ENCODE measurements at places on chromosomes 3 and 15.

GRCh38 chr3:156216852-156217251 lies 96.5 kb downstream of the KCNAB1 start:
- H3K36me3 ChIP-seq = no peaks in the 10 kb centered on the region
- no peak overlapping the region for H3K27ac ChIP-seq
- no peaks in the 10 kb centered on the region for H3K27me3 ChIP-seq
- no peaks in the 10 kb centered on the region for H3K4me1 ChIP-seq
- no peak overlapping the region for H3K4me3 ChIP-seq

DNA sequence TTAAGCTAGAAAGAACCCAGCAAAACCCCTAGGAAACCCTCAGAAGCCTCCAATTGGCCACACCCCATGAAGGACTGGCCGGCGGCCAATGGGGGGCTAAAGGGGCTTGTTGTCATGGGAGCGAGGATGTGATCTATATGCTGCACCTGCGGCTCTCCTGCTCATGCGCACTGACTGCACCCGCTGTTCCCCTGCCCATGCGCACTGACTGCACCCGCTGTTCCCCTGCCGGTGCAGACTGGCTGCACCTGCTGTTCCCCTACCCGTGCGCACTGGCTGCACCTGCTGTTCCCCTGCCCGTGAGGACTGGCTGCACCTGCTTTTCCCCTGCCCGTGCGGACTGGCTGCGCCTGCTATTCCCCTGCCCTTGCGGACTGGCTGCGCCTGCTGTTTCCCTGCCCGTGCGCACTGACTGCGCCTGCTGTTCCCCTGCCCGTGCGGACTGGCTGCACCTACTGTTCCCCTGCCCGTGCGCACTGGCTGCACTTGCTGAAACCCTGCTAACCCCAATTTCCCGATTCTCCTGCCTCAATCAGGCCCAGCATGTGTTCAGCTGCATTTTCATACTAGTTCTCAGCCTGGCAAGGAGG lies 16.8 kb upstream of the MCCC1 start:
- H3K36me3 ChIP-seq = peaks cover 9% of the 10 kb centered on the region
- H3K27ac ChIP-seq = no peak overlapping the region
- peaks cover 3% of the 10 kb centered on the region for H3K27me3 ChIP-seq
- H3K4me3 ChIP-seq = peak overlapping the region; percentile 83

DNA sequence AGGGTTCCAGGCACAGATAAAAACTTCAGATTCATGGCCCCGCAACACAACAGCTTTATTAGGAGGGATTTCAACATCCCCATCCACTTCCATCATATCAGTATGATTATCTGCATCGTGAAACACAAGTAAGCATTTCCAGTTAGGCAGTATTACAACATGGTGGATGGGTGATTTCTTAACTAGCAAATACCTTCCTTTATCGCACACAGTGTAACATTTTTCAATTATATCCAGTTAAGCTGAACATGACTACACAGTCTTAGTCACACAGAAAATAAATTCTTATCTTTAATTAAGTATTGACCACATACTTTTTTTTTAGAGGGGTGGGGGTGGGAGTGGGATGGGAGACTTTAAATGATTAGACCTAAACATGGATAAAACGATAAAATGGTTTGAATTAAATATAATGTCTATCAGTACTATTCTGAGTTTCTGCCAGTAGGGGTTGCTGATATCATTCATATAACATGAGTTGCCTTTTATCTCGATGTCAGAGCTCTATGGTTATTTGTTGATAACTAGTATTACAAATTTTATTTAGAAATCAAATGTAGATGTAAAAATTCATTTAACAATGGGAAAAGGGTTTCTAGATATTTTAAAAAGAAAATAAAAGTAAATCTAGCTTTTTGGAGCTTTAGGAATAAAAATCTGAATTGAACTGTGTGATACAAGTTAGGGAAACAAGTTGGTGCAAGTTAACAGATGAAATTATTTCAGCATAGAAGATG lies 146.6 kb downstream of the TBL1XR1 start:
- no peak for DNase-seq
- H3K4me3 ChIP-seq = no peak overlapping the region
- H3K27ac ChIP-seq = no peak overlapping the region
- no peaks in the 10 kb centered on the region for H3K27me3 ChIP-seq
- H3K4me1 ChIP-seq = no peaks in the 10 kb centered on the region

- no peaks in the 10 kb centered on the region for H3K27me3 ChIP-seq
- no peaks in the 10 kb centered on the region for H3K4me1 ChIP-seq
- no peak for DNase-seq
- H3K36me3 ChIP-seq = peaks cover 6% of the 10 kb centered on the region
- H3K27ac ChIP-seq = no peak overlapping the region
These were observed 11.1 kb upstream of the PSTPIP1 start for GRCh38 chr15:76983590-76984375.

DNA sequence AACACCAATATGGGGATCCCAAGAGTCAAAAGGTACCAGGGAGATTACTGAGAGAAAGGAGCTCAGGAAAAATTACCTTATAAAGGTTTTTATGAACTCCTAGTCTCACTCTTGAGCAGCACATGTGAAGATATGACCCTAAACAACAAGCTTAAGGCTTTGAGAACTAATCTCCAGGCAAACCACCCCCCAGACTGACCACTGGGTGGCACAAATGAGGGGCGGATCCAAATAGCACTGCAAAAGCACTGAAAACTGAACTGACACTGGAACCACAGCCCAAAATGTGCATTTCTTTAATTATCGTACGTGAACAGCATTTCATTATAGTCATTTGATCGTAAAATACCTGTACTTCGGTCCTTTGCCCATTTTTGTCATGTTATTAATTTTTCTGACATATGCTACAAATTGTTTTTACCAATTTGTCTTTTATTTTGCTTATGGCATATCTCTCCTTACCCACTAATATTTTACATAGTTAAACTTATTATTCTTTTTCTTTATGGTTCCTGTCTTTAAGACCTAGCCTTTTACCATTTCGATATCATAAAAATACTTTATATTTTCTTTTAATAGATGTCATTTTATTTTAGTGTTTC lies 31.5 kb upstream of the TFDP2 start:
- DNase-seq = peak; percentile 40
- peaks cover 19% of the 10 kb centered on the region for H3K36me3 ChIP-seq
- no peaks in the 10 kb centered on the region for H3K4me1 ChIP-seq
- no peaks in the 10 kb centered on the region for H3K27me3 ChIP-seq
- H3K27ac ChIP-seq = no peak overlapping the region
- no peak overlapping the region for H3K4me3 ChIP-seq

GRCh38 chr3:173630849-173631248 lies 233.3 kb downstream of the NLGN1 start:
- H3K4me3 ChIP-seq = no peak overlapping the region
- no peaks in the 10 kb centered on the region for H3K27me3 ChIP-seq
- 0 out of 2 replicates have a peak, but pooled peaks cover 4% of the 10 kb centered on the region for H3K4me1 ChIP-seq
- no peaks in the 10 kb centered on the region for H3K36me3 ChIP-seq
- no peak for DNase-seq

DNA sequence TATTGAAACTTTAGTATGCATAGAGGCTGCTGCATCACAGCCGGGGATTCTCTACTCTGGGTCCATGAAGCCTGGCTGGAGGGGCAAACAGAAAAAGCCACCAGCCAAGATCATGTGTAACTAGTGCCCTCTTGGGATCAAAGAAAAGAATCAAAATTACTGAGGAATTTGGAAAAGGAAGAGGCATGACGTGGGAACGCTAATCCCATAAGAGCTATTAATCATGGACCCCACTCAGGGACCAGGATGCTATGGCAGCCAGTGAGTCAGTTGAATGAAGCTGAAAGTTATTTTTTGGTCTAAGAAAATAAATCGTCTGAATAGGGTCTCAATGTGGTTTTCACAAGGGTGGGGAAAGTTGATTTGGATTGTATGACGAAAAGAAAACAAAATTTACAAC lies 1165.1 kb downstream of the ROBO2 start:
- H3K36me3 ChIP-seq = no peaks in the 10 kb centered on the region
- H3K27me3 ChIP-seq = no peaks in the 10 kb centered on the region
- DNase-seq = no peak
- H3K4me3 ChIP-seq = no peak overlapping the region

DNA sequence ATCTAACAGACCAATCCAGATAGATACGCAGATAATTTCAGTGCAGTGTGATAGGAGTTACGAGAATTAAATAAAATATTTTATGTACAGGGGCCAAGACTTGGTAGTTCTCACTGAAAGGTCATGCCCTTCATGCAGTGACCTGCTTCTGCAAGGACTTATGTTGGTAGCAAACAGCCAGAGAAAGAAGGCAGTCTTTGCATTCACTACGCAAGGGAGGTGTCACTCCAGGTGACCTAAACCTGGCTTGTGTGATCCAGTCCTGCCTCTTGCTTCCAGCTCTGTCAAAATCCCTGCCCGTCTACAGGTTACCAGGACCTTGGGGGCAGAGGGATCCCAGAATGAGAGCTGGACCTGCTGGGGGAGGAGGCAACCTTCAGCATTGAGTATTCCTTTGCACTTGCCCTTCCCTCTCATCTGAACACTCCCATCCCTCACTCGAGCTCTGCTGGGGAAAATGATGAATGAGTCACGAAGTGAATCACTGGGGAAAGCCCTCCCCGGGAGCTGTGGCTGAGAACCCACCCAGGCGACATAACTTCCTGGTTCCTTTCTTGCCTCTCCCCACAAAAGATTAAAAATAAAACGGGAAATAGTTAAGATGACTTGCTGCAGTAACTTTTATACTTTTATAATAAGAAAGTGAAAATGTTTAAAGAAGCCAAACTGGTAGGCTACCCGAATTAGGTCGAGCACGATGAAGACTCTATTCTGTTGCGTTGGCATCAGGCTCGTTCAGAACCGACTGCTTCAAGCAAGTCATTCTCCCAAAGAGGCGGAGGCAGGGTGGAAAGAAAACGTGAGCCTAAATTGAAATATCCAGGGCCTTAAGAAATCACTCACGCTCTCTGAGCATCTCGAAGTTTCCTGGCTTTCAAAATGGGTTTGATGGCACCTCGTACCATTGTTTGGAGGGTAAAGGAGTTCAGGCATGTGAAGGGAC lies 216.1 kb downstream of the SLCO3A1 start:
- H3K27ac ChIP-seq = no peak overlapping the region
- DNase-seq = no peak
- H3K4me3 ChIP-seq = no peak overlapping the region
- no peaks in the 10 kb centered on the region for H3K36me3 ChIP-seq

DNA sequence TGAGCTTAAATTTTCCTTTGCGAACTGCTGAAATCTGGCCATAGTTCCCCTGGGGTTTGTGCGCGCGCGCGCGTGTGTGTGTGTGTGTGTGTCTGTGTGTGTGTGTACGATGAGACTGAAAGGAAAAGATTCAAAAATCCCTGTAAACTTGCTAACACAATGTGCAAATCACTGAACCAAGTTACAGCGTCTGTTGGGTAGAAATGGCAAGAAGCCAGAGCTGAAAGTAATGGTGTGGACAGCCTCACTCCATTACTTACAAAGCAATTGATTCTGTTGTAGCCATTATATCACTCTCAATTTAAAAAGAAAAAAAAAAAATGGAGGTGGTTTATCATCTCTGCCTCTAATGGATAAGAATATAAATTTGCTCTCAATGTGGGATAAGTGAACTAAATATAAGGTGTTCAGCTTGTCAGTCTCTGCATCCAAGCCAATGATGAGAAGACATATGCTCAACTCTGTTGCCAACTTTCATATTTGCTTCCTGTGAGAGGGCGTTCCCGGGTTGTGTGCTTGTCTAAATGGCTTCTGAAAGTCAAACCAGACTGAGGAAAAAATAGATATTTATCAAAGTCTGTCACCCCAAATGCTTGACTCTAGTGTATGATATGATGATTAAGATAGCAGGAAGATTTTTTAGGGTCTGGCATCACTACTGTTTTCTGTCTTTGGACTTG lies 422.2 kb downstream of the ZNF385D start:
- H3K27ac ChIP-seq = no peak overlapping the region
- no peak for DNase-seq
- no peaks in the 10 kb centered on the region for H3K36me3 ChIP-seq
- no peak overlapping the region for H3K4me3 ChIP-seq

- H3K4me3 ChIP-seq = no peak overlapping the region
- no peaks in the 10 kb centered on the region for H3K27me3 ChIP-seq
- no peak overlapping the region for H3K27ac ChIP-seq
- H3K36me3 ChIP-seq = no peaks in the 10 kb centered on the region
These were observed 3.6 kb downstream of the OTOL1 start for GRCh38 chr3:161500068-161500796.

GRCh38 chr3:104145164-104145563 lies 1221.5 kb upstream of the ALCAM start:
- no peak for DNase-seq
- no peaks in the 10 kb centered on the region for H3K27me3 ChIP-seq
- H3K4me3 ChIP-seq = no peak overlapping the region
- H3K27ac ChIP-seq = no peak overlapping the region
- no peaks in the 10 kb centered on the region for H3K4me1 ChIP-seq
- no peaks in the 10 kb centered on the region for H3K36me3 ChIP-seq

GRCh38 chr15:38454696-38455090 lies 766 bp downstream of the FAM98B start:
- peaks cover 3% of the 10 kb centered on the region for H3K36me3 ChIP-seq
- H3K27me3 ChIP-seq = no peaks in the 10 kb centered on the region
- no peaks in the 10 kb centered on the region for H3K4me1 ChIP-seq
- DNase-seq = no peak

DNA sequence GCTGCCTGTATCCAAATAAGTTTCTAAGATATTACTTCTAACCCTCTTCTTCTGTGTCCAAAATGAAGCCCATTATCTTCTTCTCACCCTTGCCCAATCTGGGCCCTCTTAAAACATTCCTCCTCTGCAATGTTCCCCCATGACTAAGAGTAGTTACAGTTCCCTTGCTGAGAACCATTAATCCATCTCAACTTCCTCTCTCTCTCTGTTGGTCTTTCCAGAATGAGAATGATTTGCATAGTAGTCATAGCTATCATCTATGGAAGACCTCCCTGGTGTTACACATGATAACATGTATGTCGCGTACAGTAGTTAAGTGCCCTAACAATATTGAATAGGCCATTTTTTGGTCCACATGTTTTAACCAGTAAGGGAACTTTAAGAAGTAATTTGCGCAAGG lies 177.9 kb downstream of the ANXA2 start:
- no peaks in the 10 kb centered on the region for H3K27me3 ChIP-seq
- DNase-seq = no peak
- no peaks in the 10 kb centered on the region for H3K4me1 ChIP-seq
- H3K27ac ChIP-seq = no peak overlapping the region

GRCh38 chr3:151404316-151404715 lies 19.8 kb upstream of the P2RY12 start:
- no peaks in the 10 kb centered on the region for H3K36me3 ChIP-seq
- H3K4me3 ChIP-seq = no peak overlapping the region
- H3K27me3 ChIP-seq = no peaks in the 10 kb centered on the region
- H3K4me1 ChIP-seq = no peaks in the 10 kb centered on the region
